ENCODE measurements at places on chromosomes 6 and 20.

- no peak for DNase-seq
Observed at GRCh38 chr20:47610945-47611250, 109.2 kb downstream of the NCOA3 start.

- DNase-seq = no peak
Observed at GRCh38 chr20:22407237-22408193, 176.9 kb downstream of the FOXA2 start.

- no peak for DNase-seq
Observed at GRCh38 chr6:87196275-87196842, 41.0 kb downstream of the ZNF292 start.

GRCh38 chr6:17470202-17470937 lies 77.0 kb downstream of the CAP2 start:
- no peak for DNase-seq

DNA sequence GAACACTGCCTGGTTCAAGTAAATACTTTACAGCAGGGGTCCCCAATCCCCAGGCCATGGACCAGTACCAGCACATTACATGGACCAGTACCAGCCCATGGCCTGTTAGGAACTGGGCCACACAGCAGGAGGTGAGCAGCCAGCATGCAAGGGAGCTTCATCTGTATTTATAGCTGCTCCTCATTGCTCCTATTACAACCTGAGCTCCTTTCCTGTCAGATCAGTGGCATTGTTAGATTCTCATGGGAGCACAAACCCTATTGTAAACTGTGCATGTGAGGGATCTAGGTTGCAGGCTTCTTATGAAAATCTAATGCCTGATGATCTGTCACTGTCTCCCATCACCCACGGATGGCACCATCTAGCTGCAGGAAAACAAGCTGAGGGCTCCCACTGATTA lies 12.0 kb upstream of the RBPJL start:
- no peak for DNase-seq

DNA sequence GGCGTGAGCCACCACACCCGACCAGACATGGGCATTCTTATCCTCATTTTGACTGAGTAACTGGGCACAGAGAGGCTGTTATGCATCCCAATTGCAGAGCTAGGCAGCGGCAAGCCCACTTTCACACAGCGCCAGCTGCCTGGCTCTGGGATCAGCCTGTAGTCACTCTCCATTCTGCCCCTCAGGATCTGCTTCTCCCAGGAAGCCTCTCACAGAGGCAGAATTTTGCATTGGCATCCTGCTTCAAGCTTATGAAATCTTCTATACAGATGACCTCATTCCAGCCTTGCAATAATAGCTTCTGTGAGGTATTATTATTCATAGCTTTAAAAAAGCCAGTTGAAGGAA lies 37.0 kb upstream of the IER3 start:
- DNase-seq = no peak

- DNase-seq = no peak
Observed at GRCh38 chr6:1952740-1953360, 292.6 kb downstream of the GMDS start.

GRCh38 chr6:108744996-108745395 lies 103.2 kb upstream of the ARMC2 start:
- no peak for DNase-seq

- no peak for DNase-seq
Observed at GRCh38 chr6:117352466-117353081, 73.2 kb downstream of the ROS1 start.

GRCh38 chr6:157569543-157569942 lies 188.6 kb downstream of the ZDHHC14 start:
- DNase-seq = no peak

DNA sequence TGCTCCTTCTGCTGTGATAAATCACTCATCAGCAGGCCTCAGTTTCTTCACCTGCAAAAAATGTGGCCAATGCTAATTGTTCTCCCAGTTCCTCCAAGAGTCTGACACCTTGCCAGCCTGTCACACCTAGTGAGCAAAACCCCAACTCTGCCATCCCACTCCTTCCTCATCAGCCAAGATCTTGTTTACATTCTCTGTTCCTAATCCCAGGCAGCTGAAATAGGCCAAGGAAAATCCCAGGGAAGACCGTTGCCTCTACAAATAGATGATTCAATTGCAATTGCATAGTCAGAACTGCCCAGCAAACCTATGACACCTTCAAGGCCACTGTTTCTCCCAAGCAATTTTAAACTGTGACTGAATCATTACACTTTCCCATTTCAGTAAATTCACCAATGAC lies 78.7 kb downstream of the GMDS start:
- no peak for DNase-seq

DNA sequence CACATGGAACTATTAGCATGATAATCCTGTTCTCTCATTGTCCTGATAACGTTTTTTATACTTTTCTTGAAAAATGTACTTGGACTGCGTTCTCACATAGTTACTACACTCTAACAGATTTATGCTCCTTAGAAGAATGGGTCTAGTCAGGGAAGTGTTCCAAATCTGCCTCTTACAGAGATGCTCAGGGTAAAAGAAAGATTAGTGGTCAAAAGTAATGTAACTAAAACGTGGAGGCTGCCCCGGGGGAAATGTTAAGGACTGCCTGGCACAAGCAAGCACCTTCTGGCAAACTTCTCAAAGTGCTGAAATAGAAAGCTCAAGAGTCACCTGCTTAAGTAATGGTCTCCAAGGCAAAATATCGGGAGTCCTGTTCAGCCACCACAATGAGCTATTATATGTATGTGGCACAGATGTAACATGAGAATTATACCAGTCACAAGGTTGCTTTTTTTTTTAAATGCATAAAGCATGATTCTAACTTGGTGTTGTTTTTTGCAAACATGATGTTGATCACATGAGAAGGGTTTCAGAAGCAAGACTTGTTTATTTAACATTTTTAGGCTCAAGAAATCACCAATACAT lies 244.5 kb upstream of the JARID2 start:
- no peak for DNase-seq

DNA sequence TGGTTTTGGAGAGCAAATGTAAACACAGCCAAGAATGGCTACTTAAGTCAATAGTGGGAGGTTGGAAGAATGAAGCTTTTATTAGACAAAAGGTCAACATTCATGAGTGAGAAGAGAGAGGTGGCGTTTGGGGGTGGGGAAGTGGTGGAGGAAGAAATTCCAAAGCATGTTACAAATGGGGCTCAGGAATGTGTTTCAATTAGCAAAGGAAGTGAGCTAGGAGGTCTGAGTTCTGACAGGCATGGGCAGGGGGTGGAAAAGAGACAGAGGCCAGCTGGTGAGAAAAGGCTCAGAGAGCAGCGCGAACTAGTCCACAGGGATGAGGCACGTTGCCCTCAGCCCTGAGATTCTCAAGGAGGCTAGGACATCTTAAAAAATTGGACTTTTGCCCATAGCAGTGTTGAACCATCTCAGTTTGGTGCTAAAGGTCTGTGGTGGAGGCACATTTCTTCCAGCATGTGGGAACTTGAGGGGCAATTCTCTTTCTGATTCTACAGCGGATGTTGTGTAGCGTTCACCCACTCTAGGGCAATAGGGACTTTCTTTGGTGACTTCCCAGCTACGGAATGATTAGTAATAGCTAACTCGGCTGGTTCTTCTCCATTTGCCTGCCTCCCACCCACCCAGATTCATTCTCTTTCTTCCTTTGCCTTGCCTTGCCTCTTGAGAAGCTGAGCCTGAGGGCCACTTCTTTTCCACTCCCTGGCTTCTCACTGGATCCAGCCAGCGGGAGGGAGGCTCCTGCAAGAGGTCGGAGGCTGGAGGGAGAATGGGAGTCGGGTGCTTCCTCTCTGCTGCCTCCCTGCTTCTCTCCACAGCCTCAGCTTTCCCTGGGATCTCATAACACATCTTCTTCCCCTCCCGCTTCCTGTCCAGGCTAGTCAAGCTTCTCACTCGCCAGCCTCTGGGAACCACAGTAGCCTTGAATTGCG lies 45.1 kb upstream of the NEDD9 start:
- no peak for DNase-seq

- no peak for DNase-seq
Observed at GRCh38 chr6:8628063-8628462, 192.7 kb upstream of the SLC35B3 start.

DNA sequence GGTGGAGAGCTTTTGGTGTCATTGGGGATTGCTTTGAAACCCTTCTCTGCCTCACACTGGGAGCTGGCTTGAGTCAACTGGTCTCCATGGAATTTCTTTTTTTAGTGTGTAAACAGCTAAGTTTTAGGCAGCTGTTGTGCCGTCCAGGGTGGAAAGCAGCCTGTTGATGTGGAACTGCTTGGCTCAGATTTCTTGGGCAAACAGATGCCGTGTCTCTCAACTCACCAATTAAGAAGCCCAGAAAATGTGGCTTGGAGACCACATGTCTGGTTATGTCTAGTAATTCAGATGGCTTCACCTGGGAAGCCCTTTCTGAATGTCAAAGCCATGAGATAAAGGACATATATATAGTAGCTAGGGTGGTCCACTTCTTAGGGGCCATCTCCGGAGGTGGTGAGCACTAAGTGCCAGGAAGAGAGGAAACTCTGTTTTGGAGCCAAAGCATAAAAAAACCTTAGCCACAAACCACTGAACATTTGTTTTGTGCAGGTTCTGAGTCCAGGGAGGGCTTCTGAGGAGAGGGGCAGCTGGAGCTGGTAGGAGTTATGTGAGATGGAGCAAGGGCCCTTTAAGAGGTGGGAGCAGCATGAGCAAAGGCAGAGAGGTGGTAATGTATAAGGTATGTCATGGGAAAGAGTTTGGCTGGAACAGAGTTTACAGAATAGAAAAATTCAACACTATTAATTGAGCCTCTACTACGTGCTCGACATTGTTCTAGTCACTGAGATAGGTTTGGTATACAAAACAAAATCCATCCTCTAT lies 31.2 kb downstream of the SRSF3 start:
- no peak for DNase-seq

GRCh38 chr6:90336388-90336947 lies 39.8 kb upstream of the BACH2 start:
- DNase-seq = no peak

DNA sequence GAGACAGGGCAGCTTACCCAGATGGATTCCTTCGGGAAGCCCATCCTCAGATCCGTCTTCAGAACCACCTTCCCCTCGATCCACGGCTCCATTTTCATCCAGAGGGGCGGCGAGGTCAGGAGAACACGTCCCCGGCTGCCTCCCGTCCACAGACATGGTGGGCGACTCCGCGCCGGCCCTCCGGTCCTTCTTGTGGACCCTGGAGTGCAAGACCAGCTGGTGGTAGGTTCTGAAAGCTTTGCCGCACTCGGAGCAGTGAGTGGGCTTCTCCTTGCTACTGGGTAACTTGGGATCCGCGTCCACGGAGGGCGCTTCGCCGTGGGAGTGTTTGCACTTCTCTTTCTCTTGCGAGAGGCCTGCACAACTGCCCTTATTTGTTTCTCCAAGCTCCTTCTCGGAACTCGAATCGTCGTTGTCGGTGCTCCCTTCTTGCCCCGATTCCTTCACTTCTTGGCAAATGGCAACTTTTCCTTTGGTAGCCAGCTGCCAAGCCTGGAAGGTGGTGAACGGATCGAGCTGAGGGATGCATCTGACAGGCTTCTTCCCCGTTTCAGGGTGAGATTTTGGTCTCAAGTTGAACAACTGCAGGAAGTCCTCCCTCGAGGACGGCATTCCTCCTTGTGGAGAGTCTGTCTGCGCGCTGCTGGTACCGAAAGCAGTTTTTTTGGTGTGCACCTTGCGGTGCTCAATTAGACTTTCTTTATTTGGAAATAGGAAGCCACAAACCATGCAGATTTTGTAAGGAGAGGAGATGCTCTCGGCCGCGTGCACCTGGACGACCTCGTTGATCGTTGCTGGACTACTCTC lies 12.0 kb downstream of the ZNF217 start:
- DNase-seq = no peak

DNA sequence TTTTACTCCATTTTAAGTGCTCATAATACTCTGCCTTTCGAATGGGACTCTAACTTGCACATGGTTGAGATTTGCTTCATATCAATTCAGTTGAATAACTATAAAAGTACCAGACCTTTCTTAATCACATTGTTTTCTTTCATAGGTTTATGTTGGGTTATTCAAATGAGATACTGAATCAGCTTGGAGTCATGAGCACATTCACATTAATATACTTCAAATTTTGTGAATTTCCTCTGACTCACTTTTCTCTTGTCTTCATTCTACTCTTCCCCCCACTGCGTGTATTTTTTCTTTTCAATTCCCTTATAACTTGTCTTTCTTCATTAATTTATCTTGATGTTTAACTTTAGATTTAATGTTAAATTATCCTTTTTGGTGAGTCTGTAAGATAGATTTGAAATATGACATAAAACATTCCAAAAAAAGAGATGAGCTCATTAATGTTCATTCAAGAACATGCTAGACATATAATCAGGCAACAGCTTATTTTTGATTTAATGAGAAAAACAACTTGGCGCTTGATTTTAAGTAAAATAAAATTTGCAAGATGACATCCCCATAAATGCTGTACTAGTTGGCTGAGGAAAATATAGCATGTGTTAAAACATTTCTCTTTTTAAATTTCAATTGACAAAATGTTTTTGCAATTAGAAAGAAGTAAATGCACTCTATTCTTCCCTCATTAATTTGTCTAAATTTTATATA lies 736.0 kb downstream of the CD109 start:
- DNase-seq = no peak

DNA sequence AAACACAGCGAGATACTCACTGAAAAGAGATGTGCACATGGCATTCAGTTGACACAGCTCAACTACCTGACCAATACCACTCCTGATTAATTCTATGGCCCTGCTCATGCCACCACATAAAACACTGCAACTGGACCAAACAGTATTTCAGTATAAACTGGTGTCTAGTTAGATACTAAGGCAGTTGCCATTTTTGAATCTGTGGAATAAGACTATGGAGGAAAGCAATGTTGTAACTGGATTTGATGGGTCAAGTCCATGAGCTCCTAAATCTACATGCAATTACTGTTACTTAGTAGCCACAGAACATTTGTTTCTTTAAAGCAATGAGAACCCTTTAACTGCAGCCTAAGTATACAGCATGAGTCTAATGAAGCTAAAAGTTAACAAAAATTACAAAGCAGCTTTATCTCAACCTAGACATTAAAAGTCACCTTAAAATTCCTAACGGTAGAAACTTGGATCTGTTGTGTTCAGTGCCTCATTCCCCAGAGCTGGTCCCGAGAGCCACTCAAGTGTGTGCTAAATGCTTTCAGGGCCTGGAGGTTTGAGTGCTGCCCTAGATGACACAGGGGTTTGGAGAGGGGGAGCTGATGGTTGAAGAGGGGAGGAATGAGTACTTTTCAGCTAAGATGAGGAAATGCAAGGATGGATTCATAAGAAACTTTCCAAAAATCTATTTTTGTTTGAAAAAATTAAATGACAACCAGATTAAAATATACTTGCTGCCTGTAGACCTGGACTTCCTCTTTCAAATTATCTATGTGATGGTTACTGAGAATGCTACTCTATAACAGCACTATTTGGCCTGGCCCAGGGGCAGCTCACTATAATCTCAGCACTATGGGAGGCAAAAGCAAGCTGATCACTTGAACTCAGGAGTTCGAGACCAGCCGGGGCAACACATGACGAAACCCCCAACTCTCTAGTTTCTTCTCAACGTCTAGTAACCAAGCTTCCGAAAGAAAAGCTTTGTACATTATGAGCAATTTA lies 15.6 kb downstream of the SNX5 start:
- no peak for DNase-seq

GRCh38 chr20:4384961-4385360 lies 336.7 kb upstream of the PRND start:
- DNase-seq = no peak
